ENCODE measurements at places on chromosomes 2 and 18.

- no peak for DNase-seq
Observed at GRCh38 chr18:61756244-61756643, 136.6 kb downstream of the RNF152 start.

DNA sequence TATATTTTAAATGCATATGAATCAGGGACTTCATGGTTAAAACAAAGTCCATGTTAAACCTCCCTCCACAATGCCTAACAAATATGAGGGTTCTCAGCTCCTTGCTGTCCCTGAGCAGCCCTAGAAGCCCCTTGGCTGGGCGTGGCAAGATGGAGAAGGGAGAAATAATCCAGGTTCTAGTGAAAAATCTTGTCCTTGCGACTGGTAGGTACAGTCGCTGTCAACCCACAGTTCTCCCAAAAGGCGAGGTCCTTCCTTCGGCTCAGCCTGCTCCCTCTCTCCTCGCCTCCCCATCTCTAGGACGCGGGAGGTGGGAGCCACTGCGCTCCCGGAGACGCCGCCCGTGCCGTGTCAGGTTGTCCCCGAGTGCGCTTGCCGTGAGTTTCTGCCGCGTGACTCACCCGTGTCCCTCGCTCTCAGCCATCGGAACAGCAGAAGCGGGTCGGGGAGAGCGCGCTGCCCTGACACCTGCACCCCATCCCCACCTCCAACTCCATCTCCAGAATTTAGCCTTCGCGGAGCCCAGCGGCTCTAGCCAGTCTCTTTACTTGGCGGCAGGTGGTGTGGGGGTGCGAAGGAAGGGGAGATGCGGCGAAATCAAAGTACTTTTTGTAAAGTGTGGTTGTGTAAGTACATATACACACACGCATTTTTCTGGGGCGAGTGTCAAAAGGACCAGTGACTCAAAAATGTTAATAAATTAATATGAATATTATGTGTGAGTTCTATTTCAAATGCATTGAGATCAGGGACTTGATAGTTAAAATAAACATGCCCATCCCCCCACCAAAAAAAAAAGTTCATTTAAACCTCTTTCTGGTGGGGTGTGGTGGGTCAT, 65.1 kb upstream of the TMEM17 start:
- no peak for DNase-seq

- DNase-seq, result peak; percentile 72
Observed at GRCh38 chr2:197889041-197889440, 84.6 kb downstream of the PLCL1 start.

DNA sequence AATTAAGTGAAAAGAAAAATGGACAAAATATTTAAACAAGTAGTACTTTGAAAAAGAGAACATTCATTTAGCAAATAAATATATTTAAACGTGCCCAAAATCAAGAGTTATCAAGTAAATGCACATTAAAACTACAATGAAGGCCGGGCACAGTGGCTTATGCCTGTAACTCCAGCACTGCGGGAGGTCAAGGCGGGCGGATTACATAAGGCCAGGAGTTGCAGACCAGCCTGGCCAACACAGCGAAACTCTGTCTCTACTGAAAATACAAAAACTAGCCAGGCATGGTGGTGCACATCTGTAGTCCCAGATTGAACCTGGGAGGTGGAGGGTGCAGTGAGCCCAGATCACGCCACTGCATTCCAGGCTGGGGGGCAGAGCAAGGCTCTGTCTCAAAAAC, 9.8 kb downstream of the STAM2 start:
- DNase-seq, result no peak

DNA sequence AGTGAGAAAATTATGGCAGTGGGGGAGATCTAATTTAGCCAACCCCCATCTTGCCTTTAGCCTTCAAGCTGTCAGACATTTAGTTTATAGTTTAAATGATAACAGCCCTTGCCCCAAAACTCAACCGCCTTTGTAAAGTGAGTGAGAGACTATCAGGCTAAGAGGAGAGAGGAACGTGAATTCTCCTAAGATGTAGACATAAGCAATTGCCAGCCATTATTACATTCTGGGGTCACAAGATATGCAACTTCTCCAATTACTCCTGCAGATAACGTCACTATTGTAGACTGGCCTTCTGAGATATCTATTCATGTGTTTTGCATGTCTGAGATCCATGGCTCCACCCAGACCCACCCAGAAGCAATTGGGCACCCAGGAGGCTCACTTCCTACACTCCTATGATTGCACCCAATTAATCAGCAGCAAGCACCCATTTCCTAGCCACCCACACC, 307.3 kb downstream of the NBAS start:
- no peak for DNase-seq

DNA sequence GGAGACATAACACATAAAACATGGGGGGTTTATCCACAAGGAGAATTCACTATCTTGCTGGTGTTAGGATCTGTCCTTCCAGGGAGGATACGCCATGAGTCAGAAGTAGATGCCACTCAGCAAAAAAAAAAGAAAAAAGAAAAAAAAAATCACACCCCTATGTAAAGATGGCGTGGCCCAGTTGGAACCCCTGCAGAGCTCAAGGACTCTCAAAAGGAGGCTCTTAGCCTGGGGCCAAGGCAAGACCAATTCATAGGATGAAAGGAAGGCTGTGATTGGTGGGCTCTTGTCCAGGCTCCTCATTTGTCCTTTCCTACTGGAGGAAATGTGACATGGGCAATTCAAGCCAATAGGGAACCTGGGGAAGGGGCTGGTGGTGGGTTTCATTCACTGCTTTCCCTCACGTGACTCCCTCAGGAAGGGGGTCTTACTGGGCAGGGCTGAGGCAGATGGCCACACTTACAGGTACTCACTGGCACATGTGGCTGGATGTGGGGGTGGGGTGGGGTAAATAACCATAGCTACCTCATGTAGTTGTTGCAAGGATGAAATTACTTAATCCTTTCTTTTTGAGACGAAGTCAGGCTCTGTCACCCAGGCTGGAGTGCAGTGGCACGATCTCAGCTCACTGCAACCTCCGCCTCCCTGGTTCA, 38.7 kb upstream of the HAAO start:
- no peak for DNase-seq

DNA sequence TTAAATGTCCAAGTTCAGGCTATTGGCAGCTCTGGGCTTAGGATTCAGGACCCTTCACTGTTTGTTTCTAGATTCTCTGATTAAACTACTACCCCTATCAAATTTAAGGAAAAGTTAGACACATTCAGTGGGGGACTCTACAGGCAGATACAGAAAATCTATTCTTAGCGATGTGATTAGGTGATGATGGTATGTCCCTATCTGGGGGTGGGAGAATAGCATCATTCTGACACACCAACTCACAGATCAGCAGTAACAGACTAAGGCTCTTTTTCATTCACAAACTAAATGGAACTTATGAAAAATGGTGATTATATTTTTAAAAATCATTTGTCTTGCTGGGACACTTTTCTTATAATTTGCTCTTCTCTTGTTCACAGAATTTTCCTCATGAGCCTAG, 232.9 kb upstream of the CDH2 start:
- no peak for DNase-seq
